ENCODE measurements at places on chromosomes 2 and 18.

DNA sequence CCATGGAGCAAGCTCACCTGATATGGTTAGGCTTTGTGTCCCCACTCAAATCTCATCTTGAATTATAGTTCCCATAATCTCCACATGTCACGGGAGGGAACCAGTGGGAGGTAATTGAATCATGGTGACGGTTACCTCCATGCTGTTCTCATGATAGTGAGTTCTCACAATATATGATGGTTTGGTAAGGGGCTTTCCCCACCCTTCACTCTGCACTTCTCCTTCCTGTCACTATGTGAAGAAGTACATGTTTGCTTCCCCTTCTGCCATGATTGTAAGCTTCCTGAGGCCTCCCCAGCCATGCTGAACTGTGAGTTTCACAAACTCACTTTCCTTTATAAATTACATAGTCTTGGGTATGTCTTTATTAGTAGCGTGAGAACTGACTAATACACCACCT, 435.7 kb upstream of the ID2 start:
- no peak for DNase-seq

- DNase-seq = no peak
Measured at GRCh38 chr2:199875400-199875799, 24.4 kb upstream of the FTCDNL1 start.

DNA sequence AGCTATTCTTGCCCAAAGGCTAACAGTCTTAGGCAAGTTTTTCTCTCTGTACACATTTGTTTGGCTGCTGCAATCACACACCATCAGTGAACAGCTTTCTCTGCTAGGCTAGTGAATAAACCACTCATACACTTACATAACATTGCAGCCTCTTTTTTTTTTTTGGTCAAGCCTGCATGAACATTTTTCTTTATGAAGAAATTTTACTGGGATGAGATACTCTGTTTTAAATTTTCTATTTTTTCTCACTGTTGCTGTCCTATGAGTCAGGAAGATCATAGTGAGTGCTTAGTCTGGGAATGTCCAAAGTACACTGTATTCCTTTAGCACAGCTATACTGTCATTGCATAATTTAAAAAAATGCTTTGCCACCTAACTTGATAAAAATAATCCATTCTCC, 58.5 kb downstream of the ROCK1 start:
- peak; percentile 14 for DNase-seq

- DNase-seq = no peak
Measured at GRCh38 chr2:4353668-4354067, 650.3 kb downstream of the DCDC2C start.

- DNase-seq = no peak
Measured at GRCh38 chr2:76984359-76984758, 537.8 kb downstream of the LRRTM4 start.

DNA sequence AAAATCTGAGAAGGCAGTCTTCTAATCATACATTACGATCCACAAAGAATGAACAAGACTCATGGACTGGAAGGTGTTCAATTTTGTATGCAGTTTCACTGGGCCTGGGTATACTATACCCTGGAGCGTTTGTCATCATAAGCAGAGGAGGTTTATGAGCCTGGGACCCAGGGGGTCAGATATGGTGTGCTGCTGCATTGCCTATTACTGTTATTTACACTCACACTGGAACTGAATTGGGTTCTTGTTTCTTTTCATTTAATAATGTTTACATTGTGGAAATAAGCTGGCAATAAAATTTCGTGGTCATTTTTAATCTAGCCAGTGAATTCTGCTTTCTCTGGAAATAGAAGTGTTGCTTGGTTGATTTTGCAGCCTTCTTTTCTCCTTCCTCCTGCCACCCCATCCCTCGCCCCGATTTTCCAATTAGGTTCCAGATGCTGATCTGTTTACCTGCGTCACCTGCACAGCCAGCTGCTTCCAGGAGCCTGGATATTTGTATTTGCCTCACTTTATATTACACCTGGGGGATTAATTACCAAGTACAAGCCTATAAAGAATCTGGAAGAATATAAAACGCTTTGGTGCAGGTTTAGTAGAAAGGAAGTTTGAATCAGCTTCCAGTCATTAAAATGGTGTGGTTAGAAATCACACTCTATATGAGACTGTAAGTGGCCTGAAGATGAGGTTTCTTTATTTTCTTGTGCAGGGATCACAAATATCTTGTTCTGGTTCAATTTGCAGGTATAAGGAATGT, 234.4 kb downstream of the SOCS6 start:
- DNase-seq = no peak

- no peak for DNase-seq
Measured at GRCh38 chr2:162301151-162301804, 17.2 kb downstream of the IFIH1 start.

- peak; percentile 96 for DNase-seq
Measured at GRCh38 chr2:42810121-42810970, 18.0 kb upstream of the HAAO start.

DNA sequence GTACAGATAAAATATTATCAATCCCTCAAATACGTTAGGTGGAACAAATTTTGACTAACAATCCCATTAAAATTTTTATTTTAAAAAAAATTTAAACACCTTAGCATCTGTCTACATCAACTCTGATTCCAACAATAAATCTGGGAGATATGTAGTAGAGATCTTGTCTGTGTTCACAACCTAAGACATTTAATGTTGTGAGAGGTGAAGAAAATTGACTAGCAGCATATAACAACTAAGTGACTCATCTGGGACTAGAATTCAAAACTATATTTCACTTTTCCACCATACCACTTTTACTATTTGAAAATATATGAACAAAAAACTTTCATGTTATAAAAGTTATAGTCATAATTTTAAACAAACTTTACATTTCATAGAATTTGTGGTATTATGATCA, 97.9 kb downstream of the ATAD2B start:
- DNase-seq = no peak

GRCh38 chr2:138121666-138122661, 157.7 kb downstream of the HNMT start:
- DNase-seq = no peak

GRCh38 chr18:36912887-36913286, 84.0 kb downstream of the KIAA1328 start:
- no peak for DNase-seq

- no peak for DNase-seq
Measured at GRCh38 chr18:64717026-64717425, 568.1 kb upstream of the LINC00305 start.

- DNase-seq = no peak
Measured at GRCh38 chr2:237364655-237365054, 49.3 kb downstream of the COL6A3 start.

- no peak for DNase-seq
Measured at GRCh38 chr2:53448591-53448990, 319.0 kb upstream of the CHAC2 start.

- DNase-seq = no peak
Measured at GRCh38 chr2:64685430-64685829, 31.7 kb upstream of the SERTAD2 start.

GRCh38 chr2:48328159-48328809, 201.7 kb upstream of the STON1 start:
- no peak for DNase-seq

GRCh38 chr2:60834270-60834717, 47.1 kb upstream of the REL start:
- no peak for DNase-seq

DNA sequence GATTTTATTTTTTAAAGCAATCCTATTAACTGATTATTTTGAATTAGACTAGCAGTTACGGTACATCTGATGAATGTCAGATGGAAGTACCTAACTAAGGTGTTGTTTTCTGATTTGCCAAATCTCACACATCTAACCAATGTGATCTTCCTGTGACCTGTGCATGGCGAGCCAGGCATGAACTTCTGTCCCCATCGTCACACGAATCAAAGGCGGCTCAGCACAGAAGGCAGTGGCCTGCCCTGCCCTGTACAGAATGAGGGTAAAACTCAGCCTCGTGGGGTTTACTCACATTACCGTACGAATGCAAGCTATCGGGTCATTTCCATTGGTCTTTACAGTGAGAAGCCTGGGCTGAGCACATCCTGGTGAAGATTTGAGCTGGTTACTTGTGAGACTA, 87.3 kb downstream of the WDSUB1 start:
- DNase-seq = no peak

DNA sequence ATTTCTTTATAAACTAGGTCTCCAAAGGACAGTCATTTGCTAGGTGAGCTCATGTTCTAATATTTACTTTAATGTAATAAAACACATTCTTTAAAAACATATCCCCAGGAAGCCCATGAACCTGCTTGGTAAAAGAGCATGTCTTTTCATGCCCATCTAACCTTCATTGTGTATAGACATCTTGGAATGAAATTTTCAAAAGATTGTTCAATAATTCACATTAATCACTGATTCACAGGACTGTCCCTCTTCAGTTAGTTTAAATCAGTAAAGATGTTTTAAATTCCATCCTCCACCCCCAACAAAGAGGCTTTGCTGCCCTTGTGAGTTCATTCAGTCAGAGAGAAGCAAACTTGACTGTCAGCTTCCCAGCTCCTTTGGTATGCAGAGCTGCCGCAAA, 633.4 kb upstream of the CELF4 start:
- DNase-seq = no peak

- no peak for DNase-seq
Measured at GRCh38 chr2:181164699-181165098, 184.3 kb downstream of the UBE2E3 start.

- no peak for DNase-seq
Measured at GRCh38 chr18:58100154-58100553, 56.1 kb downstream of the NEDD4L start.

DNA sequence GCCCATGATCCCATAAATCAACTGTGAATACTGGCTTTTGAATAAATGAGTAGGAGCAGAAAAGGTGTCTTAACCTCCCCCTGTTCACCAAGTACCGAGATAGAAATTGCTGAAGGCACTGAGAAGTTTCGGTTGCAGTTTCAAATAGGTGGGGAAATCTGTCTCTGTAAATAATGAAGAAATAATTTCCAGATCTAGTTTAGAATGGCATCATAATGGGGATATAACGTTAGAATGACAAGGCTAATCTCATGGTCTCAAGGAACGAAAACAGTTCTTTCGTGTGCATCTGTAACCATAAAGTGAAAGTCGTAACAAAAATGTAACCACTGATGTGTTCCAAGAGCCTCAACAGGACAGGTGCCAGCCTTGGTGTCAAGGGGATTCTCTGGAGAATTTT, 49.9 kb upstream of the TMEM18 start:
- no peak for DNase-seq

DNA sequence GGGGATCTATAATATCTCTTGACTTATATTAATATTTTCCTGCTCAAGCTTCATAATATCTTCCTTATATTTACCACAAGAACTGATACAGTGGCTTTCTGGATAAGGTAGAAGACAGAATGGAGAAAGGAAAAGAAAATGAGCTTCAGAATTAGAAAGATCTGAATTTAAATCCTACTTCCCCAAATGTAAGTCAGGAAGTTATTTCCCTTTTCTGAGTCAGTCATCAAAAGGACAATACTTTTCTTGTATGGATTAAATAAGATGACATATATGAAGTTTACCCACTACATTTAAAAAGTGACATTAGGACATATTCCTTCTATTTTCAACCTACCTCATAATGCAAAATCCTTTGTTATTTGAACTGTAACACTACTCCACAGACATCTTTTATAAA, 19.0 kb downstream of the KRCC1 start:
- DNase-seq = no peak

- no peak for DNase-seq
Measured at GRCh38 chr2:207450186-207450585, 79.6 kb upstream of the CREB1 start.

- peak; percentile 85 for DNase-seq
Measured at GRCh38 chr2:120589771-120590608, 145.7 kb upstream of the GLI2 start.

DNA sequence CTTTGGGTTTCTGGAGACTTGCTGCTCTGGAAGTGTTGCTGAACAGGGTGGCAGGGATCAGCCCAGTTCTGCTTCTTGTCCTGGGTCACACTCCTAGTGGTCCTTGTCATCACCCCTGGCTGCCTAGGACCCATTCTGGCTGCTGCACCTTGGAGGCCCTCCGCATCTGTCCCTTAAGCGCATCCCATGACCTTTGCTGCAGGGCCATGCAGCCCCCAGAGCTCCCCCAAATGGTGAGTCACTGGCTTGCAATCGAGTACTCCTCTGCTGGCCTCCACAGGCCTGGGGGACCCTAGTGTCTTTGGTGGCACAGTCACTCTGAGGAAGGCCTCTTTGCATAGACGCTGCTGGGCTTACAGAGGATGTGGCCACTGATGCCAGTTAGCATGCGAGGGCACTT, 188.5 kb downstream of the ASB1 start:
- DNase-seq = no peak

DNA sequence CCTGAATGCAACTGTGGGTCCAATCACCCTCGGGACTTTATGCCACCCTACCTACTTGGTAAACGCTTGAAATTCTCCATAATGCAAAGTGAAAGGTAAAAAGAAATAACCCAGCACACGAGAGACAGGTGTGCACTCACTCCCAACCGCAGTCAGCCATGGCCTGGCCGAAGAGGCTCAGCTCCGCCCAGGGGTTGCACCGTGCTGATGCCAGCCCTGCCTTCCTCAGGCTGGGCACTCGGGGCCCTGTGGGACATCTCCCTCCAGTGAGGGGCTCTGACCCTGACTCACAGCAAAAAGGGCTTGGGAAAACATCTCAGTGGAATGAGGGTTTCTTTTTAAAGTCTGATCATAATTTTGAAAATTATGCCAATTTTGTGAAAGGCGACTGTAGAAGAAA, 13.3 kb downstream of the SLC66A2 start:
- DNase-seq = no peak

DNA sequence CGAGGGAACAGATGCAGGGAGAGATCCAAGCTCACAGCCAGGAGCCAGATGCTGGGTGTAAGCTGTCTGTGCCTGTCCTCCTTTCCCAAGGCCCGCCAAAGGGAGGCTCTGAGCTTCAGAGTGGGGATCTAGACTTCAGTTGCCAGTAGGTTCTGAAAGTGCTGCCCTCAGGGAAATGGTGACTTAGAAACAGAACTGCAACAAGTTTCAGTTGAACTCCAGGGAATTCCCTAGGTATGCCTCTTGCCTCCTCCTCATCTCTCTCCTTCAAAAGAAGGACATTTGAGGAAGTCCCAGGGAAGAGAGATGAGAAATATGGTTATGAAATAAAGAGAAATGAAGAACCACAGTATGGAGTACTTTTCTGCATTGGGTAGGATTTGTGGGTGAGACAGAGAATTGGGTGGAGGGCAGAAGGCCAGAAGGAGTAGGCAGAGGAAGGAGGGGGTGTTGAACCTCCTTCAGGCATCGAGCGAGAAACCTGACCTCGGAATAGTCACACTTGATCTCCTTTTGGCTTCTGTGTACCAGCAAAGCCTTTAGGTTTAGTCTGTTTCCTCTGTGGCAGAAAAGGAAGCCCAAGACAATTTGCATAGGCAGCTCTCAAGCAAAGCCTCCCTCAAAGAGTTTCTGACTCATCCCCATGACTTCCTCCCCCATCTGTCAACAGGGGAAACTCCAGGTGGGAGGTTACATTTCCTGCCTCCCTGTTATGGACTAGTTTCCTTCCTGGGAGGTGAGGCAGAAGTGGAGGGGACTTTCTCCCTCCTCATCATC, 45.7 kb downstream of the QPCT start:
- DNase-seq = no peak

GRCh38 chr2:223043164-223043941, 8.6 kb upstream of the KCNE4 start:
- DNase-seq = no peak

All from HS-27A (cell line).